ENCODE measurements at places on chromosomes 6 and 20. TPM values are rescaled to one million over a fixed set of nuclear protein-coding genes. Genes with fewer than 3 reads are reported as not detected.

The RIPPLY2 gene
- total RNA-seq, result not detected

The PAK5 gene
- total RNA-seq, result not detected

The SAMD5 gene
- not detected for total RNA-seq

The NXT1 gene
- total RNA-seq, result 35.5 TPM

The COL9A1 gene
- not detected for total RNA-seq

The SYNDIG1 gene
- total RNA-seq, result not detected

The CTAGE9 gene
- total RNA-seq, result 0.21 TPM

The NHLRC1 gene
- 0.16 TPM for total RNA-seq

The EPHA7 gene
- total RNA-seq, result not detected

The CCHCR1 gene
- 39.7 TPM for total RNA-seq

The KHDC1L gene
- total RNA-seq, result not detected

The PLN gene
- not detected for total RNA-seq

The POM121L2 gene
- not detected for total RNA-seq
